ENCODE measurements at places on chromosomes 3 and 15.

GRCh38 chr3:13274551-13275332 lies 145.4 kb downstream of the NUP210 start:
- no peak for DNase-seq

DNA sequence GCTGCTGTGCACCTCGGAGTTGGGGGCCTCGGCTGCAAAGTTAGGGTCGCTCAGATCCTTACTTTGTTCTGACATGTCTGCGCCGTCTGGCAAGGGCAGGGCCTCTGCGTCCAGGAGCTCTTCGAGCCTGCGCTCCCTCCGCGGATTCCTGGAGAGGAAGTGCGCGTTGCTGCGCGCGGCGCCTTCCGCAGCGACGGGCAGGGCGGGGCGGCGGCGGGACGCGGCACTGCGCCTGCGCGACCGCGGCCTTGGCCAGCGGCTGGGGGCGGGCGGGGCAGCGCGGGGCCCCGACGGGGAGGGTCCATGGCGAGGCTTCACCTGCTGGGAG lies at the start of gene NDN:
NDN (minus strand) TSS at position 163 of the 328 bp plus-strand sequence; CDS start at position 75, 88 bp downstream.
- DNase-seq, result peak; percentile 77

- no peak for DNase-seq
These were observed 82.0 kb downstream of the GPR156 start for GRCh38 chr3:120203016-120203415.

DNA sequence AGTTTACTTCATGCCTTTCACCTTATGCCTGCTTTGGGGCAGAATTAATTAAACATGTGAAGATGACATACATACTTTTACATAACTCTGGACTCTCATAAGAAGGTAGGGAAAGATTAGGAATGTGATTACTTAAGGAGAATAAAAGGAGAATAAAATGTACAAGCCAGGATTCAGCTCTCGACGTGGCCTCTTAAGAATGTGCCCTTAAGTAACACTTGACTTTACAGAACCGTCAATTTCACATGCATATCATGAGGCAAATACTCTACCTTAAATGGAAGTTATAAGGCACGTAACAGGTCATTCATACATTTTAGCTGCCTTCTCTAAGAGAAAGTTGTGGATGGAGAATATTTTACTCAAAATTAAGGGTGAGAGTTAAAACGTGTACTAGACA lies 263.7 kb upstream of the LMCD1 start:
- DNase-seq, result no peak
